Right atrium auricular region (tissue), 2 donors: ENCODE measurements at places on chromosomes 5 and 9. TPM values are rescaled to one million over a fixed set of nuclear protein-coding genes. Genes with fewer than 3 reads are reported as not detected.

GRCh38 chr5:159435855-159436254 is 105.6 kb upstream of the IL12B start:
- no peaks in the 10 kb centered on the region for H3K36me3 ChIP-seq
- H3K27ac ChIP-seq = no peak overlapping the region
- DNase-seq = no peak

GRCh38 chr9:112034216-112034611 is 137.6 kb downstream of the UGCG start:
- no peaks in the 10 kb centered on the region for H3K27me3 ChIP-seq
- peaks cover 10% of the 10 kb centered on the region for H3K4me1 ChIP-seq
- DNase-seq = no peak
- no peaks in the 10 kb centered on the region for H3K36me3 ChIP-seq

- no peaks in the 10 kb centered on the region for H3K27me3 ChIP-seq
- no peaks in the 10 kb centered on the region for H3K4me1 ChIP-seq
- no peak overlapping the region for H3K4me3 ChIP-seq
- no peaks in the 10 kb centered on the region for H3K36me3 ChIP-seq
Observed at GRCh38 chr5:76500633-76501393, 97.7 kb downstream of the IQGAP2 start.

DNA sequence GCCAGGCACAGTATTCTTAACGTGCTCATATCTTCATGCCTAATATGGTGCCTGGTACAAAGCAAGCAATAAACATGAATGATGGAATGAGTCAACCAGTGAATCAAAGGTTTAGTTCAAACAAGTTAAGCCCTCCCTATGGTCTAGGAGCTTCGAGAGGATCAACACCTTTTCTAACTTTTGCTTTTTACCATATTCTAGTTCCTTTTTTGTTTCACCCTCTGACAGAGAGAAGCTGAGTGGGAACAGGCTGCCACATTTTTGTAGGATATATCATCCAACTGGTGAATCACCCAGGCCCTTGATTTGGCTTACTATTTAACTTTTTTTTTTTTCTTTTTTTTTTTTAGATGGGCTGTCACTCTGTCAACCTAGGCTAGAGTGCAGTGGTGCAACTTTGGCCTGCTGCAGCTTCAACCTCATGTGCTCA is 39.3 kb upstream of the TNC start:
- no peaks in the 10 kb centered on the region for H3K27me3 ChIP-seq
- H3K36me3 ChIP-seq = no peaks in the 10 kb centered on the region
- H3K27ac ChIP-seq = no peak overlapping the region
- H3K4me1 ChIP-seq = no peaks in the 10 kb centered on the region

GRCh38 chr5:107088907-107089306 is 581.8 kb downstream of the EFNA5 start:
- H3K4me3 ChIP-seq = no peak overlapping the region
- no peaks in the 10 kb centered on the region for H3K27me3 ChIP-seq
- no peak for DNase-seq
- no peak overlapping the region for H3K27ac ChIP-seq
- H3K36me3 ChIP-seq = no peaks in the 10 kb centered on the region

- DNase-seq = no peak
- no peak overlapping the region for H3K4me3 ChIP-seq
- H3K36me3 ChIP-seq = no peaks in the 10 kb centered on the region
- no peaks in the 10 kb centered on the region for H3K4me1 ChIP-seq
- H3K27me3 ChIP-seq = no peaks in the 10 kb centered on the region
- H3K27ac ChIP-seq = no peak overlapping the region
Observed at GRCh38 chr5:121489972-121490371, 361.7 kb upstream of the FTMT start.

GRCh38 chr9:3659647-3660046 is 133.8 kb upstream of the RFX3 start:
- H3K4me3 ChIP-seq = no peak overlapping the region
- H3K36me3 ChIP-seq = no peaks in the 10 kb centered on the region
- no peaks in the 10 kb centered on the region for H3K27me3 ChIP-seq
- H3K27ac ChIP-seq = no peak overlapping the region
- no peaks in the 10 kb centered on the region for H3K4me1 ChIP-seq
- DNase-seq = no peak

GRCh38 chr5:128869970-128870369 is 95.3 kb upstream of the SLC27A6 start:
- no peak overlapping the region for H3K27ac ChIP-seq
- no peaks in the 10 kb centered on the region for H3K4me1 ChIP-seq
- no peaks in the 10 kb centered on the region for H3K36me3 ChIP-seq
- DNase-seq = no peak
- H3K4me3 ChIP-seq = no peak overlapping the region

- no peaks in the 10 kb centered on the region for H3K36me3 ChIP-seq
- DNase-seq = no peak
- no peak overlapping the region for H3K4me3 ChIP-seq
- H3K4me1 ChIP-seq = peaks cover 19% of the 10 kb centered on the region
- H3K27me3 ChIP-seq = no peaks in the 10 kb centered on the region
Observed at GRCh38 chr5:133890314-133890713, 78.1 kb downstream of the C5orf15 start.

DNA sequence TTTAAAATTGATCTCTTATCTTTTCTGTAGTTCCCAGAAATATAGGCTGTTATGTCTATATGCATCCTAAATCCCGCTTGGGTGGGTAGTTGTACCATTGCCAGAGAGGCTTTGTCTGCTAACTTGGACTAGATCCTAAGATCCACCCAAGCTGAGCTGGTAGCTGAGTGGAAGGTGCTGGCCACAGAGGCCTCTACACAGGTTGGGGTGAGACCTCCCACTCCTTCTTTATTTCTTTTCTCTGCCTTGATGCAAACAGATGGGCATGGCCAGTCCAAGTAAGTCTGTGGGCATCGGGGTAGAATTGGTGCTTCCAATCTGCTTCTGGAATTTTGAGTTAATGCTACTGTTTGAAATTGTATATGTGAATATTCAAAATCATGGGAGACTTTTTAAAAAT is 14.4 kb upstream of the GADD45G start:
- H3K4me3 ChIP-seq = no peak overlapping the region
- no peaks in the 10 kb centered on the region for H3K27me3 ChIP-seq
- no peaks in the 10 kb centered on the region for H3K36me3 ChIP-seq
- peak; percentile 16 for DNase-seq

Gene PCDHGA4
- total RNA-seq = 5.7 TPM

Gene SPATA31A3
- total RNA-seq = not detected

Gene MLANA
- total RNA-seq = not detected

Gene C5orf52
- total RNA-seq = not detected
